Germinal center (tissue), 1 donor: ENCODE measurements at places on chromosomes 6 and 20.

DNA sequence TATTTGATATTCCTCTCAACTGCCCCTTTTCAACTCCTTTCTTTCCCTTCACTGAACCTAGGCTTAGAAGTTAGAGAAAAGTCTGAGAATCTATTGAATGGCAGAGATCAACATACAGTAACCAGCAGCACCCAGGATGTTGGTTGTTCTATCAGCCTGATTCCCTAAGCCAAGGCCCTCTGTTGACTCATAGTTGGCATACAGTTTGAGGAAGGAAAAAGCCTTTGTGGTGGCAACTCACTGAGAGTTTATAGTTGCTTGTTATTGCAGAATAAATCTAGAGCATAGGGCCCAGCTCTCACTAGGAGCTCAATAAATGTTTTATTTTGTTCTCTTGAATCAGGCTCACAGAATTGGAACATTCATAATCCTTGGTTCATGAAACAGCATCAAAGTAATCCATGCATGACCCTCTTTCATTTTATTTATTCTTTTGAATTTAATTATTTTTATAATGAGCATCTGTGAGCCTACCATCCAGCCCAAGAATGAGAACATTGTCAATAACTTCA lies 119.1 kb upstream of the ADGRF1 start:
- no peak for DNase-seq

- no peak for DNase-seq
Measured at GRCh38 chr6:44897316-44897715, 430.8 kb upstream of the RUNX2 start.

GRCh38 chr20:44024820-44025580 lies 110.3 kb downstream of the TOX2 start:
- no peak for DNase-seq

DNA sequence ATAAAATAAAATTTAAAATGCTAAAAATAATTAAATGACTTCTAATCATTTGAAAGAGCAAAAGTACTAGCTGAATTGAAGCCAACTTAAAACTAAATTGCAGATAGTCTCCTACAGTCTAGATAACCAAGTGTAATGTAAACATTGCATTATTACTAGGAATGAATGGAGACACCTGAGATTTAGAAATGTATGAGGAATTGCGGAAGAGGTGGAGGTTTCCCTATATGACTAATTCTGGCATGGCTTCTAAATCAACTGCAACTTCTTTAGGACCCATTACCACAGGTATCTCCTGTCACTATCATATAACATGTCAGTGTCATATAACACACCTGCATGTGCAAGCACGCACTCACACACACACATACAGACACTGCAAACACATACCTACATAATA lies 13.2 kb upstream of the GPR6 start:
- DNase-seq: no peak

DNA sequence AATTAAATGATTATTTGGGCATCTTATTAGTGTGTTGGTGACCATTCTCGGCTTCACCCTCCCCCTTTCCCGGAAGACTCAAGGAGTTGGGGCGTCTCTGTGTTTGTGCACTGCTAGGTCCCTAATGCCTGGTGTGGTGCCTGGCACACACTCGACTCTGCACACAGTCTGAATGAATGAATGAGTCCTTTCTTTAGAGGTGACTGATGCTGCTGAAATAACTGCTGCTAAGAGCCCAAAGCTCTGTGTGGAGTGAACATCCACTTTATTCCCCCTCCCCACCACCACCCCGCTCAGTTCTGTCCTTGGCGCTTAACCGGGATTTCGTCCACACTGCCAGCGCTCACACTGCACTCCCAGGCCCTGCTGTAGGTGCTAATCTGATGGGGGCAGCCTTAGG lies 1.2 kb upstream of the PHACTR3 start:
- DNase-seq: no peak
